Stimulated activated CD8-positive, alpha-beta memory T cell treated with anti-CD3 and anti-CD28 coated beads, Interleukin-4, amount 100 ng/mL, for 1 hour (primary cell): ENCODE measurements at places on chromosomes 5 and 9.

DNA sequence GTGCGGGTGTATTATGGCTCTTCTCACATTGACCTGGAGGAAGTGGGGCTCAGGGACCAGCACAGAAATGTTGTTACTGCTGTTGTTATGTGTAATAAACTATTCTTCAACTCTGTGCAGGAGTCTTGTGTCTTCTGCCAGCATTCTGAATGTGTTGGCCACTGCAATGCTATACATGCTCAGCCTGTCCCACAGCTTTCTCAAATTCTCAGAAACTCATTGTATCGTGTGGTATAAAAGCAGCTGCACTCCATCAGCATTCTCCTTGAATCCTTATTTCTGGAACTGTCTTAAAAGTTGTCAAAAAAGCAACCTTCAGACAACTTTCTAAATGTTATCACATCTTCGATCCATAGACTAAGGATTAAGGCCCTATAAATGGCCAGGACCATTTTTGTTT, 72.0 kb downstream of the ZNF474 start:
- no peak for DNase-seq

GRCh38 chr5:122368510-122369251, 56.6 kb downstream of the SNCAIP start:
- DNase-seq: no peak

- no peak for DNase-seq
Observed at GRCh38 chr5:99285606-99286005, 356.8 kb upstream of the CHD1 start.

DNA sequence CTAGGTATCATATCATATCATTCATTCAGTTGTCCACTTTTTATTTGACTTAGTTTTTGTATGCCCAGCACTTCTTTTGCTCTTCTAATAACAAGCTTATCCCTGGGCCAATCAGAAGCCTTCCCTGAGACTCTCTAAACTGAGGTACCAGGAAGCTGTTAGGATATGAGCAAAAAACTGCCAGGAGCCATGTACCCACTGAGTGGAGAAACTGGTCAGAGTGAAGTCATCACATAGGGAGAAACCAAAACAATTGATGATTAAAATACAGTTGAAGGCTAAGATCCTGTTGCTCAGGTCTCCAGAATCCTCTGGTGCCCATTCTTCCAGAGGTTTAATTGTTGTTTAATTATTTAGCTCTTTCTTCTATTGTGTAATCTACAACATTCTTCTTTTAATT, 120.2 kb downstream of the KIAA0825 start:
- DNase-seq: no peak

- DNase-seq: no peak
Observed at GRCh38 chr5:3599226-3600105, 3.8 kb downstream of the IRX1 start.

DNA sequence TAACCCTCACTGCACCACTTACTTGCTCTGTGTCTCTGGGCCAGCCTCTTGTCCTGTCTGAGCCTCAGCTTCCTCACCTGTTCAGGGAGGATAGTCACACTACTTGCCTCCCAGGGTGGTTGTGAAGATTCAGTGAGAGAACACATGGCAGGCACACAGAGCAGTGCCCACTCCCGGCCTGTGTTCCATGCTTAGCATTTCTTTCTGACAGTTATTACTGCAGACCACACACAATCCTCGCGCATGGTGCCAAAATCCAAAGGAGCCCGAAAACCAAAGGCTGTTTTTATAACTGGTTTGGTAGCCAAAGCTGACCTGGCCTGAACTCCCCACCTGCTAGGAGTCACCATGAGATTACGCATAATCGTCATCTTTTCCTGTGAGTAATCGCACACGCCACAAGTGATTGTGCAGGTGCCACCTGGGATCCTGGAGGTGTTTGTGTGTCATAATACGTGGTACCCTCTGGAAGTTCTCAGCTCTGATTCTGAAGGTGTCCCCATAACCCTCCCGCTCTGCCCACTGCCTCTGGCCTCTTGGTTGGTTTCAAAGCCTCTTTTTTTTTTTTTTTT, 84.6 kb upstream of the FBXW11 start:
- DNase-seq: no peak

- no peak for DNase-seq
Observed at GRCh38 chr9:660227-660626, 181.3 kb upstream of the DMRT1 start.

DNA sequence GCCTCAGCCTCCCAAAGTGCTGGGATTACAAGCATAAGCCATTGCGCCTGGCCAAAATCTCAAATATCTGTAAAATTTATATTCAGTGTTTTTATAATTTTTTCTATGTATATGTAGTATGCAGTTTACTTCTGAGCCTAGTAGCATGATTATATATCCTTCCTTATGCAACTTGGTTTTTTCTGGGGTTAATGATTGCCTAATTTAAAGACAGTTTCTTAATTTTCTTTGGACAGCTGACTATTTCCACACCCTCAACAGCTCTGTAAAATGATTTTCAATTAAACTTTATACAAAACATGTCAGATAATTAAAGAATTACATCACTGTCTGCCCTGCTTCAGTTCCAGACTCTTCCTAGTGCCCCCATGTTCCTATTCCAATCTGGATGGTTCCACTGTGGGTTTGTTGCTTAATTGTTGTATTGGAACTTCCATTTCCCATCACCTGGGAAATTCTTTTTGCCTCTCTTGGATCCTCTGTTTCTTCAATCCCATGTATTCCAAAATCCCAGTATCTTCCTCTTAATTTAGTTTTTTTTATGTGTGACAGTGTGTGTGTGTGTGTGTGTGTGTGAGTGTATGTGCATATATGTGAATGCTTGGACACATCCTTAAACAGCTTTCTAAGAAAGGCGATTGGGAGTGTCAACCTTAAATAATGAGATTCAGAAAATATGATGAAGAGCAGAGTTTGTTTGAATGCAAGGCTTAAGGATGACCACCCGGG, 53.2 kb downstream of the C5orf22 start:
- no peak for DNase-seq

DNA sequence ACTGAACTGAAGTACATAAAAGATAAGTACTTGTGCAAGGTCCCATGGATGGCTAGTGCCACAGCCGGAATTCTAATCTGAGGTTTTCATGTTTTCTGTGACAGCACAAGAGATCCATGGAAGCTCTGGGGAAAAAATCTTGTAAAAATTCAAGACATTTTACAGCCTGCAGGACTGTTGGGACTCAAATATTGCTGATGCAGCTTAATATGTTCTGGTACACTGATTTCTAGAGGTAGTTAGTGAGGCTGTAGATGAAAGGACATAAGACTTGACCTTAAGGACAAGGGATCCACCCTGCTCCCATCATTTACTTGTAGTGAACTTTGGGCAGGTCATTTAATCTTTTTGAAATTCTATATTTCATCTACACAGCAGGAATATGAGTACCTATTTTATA, 390.4 kb downstream of the TLE4 start:
- DNase-seq: no peak

DNA sequence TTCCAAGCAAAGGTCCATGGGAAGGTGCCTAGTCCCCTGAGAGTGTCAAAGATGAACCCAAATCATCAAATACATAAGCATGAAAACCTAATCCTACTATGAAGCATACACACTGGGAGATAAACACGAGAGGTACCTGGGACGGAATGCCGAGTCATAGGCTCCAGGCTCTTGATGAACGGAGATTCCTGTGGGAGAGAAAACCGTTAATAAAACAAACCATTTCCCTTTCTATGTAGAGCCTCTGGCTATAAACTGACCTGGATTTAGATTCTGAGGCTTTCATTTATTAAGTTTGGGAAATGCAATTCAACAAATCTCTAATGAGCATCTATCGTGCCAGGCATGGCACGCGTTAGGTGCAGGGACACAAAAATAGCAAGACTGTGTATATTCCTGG, 206.4 kb upstream of the IL12B start:
- DNase-seq: no peak

DNA sequence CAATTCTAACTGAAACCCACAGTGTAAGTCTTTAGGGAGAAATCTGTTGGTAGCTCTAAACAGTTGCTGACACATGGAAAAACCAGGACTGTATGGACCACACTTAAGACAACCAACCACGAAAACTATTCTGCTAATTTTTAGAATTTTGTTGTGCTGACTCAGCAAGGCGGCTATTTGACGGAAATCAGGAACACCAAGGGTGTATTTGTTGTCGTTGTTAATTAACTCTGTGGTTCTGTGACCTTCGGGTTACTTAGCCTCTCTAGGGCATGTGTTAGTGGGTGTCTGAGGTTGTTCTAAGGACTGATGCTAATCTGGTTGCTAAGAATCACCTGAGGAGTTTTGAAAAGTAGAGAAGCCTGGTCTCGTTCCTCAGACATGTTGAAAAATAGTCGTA, 79.2 kb downstream of the ATP10B start:
- no peak for DNase-seq

GRCh38 chr5:180138976-180139730, 67.6 kb upstream of the RNF130 start:
- DNase-seq: no peak

- no peak for DNase-seq
Observed at GRCh38 chr5:168273056-168273980, 18.1 kb upstream of the WWC1 start.

GRCh38 chr9:7546261-7546660, 253.3 kb downstream of the DMAC1 start:
- no peak for DNase-seq

DNA sequence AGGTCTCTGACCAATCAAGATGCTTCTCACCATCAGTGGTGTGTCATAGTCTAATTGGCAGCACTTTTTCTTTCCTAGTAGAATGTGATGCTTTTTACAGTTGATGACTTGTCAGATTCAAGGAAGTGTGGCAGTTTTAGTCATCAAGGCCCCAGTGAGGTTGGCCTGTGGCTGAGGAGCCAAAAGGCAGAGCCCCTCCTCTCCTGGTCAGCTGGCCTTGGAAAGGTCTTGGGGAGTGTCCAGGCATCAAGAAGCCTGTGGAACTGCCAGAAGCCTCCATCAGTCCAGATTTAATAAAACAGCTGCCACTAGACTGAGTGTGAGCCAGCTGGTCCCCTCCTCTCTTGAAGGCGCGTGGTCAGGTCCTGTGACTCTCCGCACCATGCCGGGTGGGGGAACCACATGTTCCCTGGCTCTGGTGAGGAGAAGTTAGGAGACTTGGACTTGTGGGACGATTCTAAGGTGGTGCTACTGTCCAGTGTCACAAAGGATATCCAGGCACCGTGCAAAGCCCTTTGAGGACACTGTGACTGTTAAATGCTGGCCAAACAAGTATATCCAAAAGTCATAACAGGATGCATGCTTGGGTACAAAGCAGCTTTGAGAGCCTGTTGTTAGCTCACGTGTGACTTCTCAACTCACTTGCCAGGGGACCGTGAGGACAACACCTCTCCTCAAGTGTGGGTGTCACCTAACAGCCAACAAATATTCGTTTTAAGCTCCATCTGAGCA, 6.1 kb upstream of the ANGPTL2 start:
- DNase-seq: no peak

GRCh38 chr5:95080030-95080429, 204.9 kb downstream of the MCTP1 start:
- no peak for DNase-seq

GRCh38 chr5:2897276-2897961, 145.9 kb upstream of the IRX2 start:
- DNase-seq: no peak
